HL-60 (cell line): ENCODE measurements at places on chromosomes 2 and 18.

DNA sequence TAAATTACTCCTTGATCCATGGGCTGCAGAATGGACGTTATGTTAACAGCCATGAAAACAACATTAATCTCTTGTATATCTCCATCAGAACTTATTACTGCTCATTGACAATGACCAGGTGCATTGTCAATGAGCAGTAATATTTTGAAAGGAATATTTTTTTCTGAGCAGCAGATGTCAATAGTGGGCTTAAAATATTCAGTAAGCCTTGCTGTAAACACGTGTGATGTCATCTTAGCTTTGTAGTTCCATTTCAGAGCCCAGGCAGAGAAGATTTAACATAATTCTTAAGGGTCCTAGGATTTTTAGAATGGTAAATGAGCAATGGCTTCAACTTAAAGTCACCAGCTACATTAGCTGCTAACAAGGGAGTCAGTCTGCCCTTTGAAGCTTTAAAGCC lies 26.6 kb downstream of the CFAP210 start:
- no peak for DNase-seq

DNA sequence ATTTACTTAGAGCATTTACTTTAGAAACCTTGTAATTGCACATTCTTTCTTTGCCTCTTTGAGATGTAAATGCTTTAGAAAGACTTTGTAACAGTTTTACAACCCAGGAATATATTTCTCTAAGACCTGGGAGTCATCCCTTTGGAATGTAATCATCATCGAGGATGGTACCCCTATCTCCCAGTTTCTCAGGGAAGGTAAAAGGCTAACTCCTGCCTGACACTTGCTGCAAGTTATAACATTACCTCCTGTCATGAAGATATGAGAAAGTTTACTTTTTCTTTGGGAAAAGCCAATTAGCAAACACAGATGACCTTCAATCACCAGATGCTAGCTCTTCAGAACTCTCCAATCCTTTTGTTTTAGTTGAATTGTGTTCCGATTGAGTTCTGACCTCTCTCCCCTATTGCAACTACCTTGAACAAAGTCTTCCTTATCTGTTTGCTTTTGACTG lies 420.3 kb upstream of the FSIP2 start:
- DNase-seq = no peak

DNA sequence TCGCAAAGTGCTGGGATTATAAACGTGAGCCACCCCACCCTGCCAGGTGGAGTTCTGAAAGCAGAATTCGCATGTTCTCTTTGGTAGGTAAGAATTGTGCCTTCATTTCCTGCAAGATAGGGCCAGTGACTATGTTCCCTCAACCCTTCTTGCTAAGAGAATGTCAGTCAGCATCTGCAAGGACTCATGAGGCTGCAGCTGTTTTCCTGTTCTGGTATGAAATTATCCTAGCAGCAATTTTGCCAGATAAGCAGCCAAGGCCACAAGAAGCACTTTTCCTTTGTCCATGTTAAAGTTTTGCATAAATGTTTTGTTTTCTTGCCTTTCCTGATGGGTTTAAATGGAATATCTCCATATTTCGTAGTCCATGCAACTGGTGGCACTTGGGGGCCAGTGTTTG lies 6.8 kb upstream of the ARHGAP28 start:
- DNase-seq = no peak

DNA sequence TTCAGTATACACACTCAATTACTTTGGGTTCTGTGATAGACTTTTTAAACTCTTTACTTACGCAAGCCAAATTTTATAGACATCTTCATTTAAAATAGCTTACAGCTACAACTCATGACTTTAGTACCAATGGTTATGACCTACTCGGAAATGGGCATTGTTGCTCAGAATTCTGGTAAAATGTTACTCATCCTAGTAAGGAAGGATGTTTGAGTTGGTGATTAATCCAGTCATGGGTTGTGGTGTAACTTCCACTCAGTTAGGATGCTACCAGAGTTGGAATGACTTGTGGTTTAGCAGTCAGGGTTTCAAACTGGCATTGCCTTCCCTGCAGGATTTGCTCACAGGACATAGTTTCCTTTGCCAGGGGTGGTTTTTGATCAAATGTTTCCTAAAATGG lies 7.4 kb upstream of the NPC1 start:
- peak; percentile 33 for DNase-seq

- no peak for DNase-seq
These were observed 621.4 kb downstream of the NYAP2 start for GRCh38 chr2:226020956-226021355.

GRCh38 chr2:173521450-173522192 lies 166.9 kb downstream of the CDCA7 start:
- DNase-seq = no peak

DNA sequence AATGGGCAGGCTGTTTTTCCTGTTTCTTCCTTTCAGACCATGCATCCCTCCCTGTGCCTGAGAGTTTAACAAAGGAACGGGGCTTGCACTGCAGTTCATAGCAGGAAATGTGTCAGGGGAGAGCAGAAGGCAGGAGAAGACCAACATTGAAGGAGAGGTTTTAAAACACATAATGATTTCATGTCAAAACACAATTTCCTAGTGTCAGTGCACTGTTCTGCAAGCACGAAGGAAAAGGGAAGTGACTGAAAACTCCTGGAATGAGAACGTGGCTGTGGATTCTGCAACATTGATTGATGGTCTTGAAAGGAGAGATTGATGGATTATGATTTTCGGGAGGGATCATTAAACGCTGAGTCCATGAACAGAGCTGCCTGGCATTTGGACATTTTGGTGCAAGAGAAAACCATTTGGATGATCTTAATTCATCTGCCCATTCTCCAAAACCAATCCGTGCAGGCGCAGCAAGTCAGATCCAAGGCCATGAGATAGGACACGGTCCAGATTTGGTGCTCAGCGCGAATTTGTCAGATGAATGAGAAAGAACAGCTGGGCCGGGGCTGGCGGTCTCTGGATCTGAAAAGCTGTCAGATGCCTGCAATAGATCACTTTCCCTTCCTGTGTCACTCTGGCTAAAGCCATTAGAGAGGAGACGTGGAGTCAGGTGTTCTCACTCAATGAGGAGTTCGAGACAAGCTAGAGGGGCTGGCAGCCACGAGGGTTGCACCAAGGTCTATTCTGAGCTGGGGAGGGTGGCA lies 38.4 kb downstream of the C1QL2 start:
- DNase-seq = no peak

- no peak for DNase-seq
These were observed 114.7 kb upstream of the CAVIN2 start for GRCh38 chr2:191961556-191961955.

- DNase-seq = no peak
These were observed 218.8 kb upstream of the ID2 start for GRCh38 chr2:8462899-8463648.

GRCh38 chr2:111673526-111673925 lies 210.5 kb downstream of the ANAPC1 start:
- no peak for DNase-seq

- no peak for DNase-seq
These were observed 41.4 kb upstream of the CTDP1 start for GRCh38 chr18:79637921-79638909.

DNA sequence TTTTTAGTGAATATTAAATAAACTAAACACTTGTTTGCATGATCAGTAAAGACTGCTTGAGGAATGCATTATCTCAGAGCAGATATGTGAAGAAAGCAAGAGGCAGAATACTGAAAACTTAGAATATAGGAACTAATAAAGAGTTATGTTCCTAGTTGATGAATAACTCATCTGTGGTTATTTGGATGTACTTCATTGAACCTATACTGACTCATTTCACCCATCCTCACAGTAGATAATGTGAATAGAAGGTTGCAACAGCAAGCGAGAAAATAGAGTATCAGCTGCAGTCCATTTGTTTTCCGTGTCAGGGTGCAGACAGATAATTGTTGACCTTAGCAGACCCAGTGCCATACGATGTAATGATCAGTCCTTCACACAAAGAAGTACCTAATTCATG lies 945.7 kb upstream of the LRRTM1 start:
- DNase-seq = no peak

DNA sequence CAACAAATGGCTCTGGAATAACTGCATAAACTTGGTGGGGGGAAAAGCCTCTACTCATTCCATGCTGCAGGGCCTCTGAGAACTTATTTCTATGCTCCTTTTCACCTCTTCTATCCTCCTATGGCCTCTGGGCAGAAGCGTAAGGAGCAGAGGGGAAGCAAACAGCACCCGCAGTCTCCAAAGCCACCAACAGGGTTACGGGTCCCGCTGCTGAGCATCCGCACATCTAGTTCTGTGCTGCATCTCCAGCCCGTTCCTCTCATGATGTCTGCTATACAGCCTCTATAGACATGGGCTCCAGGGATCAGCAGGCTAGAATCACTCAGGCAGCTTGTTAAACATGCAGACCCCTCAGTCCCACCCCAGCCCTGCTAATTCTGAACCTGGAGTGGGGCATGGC lies 25.9 kb downstream of the PSTPIP2 start:
- no peak for DNase-seq
